ENCODE measurements at places on chromosomes 16 and 17.

DNA sequence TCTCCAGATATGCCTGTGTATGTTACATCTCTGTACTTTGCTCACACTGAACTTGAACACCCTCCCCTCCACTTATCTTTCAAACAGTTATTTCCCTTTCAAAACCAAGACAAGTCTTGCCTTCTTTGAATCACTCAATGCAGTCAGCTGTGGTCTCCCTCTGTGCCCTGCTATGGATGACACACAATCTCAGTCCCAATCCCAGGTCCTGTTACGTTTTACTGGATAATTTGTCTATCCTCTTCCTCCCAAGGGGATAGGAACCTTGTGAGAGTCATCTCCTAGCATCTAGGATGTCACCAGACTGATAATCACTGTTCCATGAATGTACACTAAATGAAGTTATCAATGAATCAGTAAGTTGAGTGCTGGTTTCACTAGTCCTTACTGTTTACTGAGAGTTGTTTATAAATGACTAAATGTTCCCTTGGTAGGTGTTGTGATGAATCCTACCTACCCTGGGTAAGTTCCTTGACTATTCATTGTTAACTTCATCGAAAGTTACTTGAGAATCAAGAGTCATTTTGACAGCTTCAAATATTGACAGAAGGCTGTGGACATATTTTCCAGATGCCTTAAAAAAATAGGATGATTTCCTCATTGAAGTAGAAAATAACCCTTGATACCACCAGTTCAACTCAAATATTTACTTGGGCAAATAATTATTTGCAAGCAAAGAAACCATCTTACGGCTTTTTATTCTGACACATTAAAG is 244.9 kb downstream of the PRKCA start:
- DNase-seq = no peak

DNA sequence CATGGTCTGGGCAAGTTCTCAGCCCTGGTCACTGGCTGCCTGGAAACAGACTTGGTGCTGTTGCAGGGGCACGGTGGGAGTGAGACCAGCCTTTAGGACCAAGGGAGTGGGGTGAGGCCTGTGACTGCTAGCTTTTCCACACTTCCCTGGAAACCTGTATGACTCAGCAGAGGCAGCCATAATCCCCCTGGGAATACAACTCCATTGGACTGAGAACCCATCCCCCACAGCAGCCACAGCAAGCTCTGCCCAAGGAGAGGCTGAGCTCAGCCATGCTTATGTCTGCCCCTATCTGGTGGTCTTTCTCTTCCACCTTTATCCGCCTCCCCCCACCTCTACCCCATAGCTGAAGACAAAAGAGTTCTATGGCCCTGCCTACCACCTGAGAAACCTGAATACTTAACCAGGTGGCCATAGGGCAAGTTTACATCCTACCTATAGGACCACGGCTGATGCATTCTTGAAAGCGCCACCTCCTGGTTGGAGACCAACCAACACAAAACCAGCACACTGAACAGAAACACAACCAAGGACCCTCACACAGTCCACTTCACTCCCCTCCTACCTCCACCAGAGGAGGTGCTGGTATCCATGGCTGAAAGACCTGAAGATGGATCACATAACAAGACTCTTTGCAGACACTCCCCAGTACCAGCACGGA is 816.2 kb upstream of the SOX9 start:
- no peak for DNase-seq

- DNase-seq = peak; percentile 98
These were observed at the start of gene NLRP1 for GRCh38 chr17:5584383-5585286. NLRP1 (minus strand) TSS chr17:5584509; CDS start chr17:5583957, 552 bp downstream.

- DNase-seq = peak; percentile 19
These were observed 43.0 kb downstream of the MYO18A start for GRCh38 chr17:29136998-29137730.

DNA sequence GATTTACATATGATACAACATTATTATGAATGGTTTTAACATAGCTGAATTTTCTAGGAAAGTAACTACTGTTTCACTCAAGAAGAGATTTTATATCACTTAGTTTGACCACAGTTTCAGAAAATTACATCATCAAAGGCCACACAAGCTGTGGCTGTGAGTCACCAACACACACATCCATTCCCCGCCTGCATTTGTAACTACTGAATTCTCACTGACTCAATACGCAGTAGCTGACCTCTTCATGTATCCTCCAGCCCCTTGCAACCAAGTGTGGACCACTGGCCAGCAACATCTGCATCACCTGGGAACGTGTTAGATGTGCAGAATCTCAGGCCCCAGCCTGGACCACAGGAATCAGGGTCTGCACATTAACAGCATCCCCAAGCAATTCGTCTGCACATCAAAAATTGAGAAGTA is 197.6 kb downstream of the XYLT1 start:
- DNase-seq = peak; percentile 39

- DNase-seq = no peak
These were observed 182.6 kb upstream of the SDK2 start for GRCh38 chr17:73826872-73827228.

DNA sequence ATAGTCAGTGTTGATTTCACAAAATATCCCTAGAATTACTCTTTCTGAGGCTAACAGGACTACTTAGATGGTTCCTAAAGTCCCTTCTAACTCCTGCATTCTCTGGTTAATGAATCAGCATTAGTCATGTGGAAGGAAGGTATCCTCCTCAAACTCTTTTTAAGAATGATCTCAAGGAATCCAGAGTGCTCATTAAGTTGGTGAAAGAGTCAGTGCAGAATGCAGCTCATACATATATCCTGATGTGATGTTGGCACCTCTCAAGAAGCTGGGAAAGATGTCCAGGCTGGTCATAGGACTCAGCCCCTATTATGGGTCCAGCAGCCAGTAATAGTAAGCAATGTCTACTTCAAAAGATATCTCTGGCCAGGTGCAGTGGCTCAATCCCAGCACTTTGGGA is 65.5 kb downstream of the PIGL start:
- DNase-seq = no peak

DNA sequence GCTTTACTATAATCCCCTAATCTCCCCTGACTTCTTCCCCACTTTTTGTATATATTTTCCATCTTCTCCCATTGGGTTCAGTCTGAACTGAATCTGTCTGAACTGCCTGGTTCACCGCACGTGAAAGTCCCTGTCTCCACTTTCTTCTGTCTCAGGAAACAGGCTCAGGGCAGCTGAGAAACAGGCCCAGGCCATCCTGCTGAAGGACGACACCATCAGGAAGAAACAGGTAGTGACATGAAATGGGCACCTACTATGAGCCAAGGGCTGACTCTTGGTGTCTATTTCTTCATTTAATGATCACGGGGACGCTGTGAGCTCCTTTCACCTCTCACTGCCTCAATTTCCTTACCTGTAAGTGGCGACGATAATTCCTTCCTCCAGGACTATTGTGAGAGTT is 90.5 kb upstream of the HSBP1 start:
- DNase-seq = no peak

GRCh38 chr16:84246679-84247077 is 6.9 kb upstream of the KCNG4 start:
- DNase-seq = no peak

DNA sequence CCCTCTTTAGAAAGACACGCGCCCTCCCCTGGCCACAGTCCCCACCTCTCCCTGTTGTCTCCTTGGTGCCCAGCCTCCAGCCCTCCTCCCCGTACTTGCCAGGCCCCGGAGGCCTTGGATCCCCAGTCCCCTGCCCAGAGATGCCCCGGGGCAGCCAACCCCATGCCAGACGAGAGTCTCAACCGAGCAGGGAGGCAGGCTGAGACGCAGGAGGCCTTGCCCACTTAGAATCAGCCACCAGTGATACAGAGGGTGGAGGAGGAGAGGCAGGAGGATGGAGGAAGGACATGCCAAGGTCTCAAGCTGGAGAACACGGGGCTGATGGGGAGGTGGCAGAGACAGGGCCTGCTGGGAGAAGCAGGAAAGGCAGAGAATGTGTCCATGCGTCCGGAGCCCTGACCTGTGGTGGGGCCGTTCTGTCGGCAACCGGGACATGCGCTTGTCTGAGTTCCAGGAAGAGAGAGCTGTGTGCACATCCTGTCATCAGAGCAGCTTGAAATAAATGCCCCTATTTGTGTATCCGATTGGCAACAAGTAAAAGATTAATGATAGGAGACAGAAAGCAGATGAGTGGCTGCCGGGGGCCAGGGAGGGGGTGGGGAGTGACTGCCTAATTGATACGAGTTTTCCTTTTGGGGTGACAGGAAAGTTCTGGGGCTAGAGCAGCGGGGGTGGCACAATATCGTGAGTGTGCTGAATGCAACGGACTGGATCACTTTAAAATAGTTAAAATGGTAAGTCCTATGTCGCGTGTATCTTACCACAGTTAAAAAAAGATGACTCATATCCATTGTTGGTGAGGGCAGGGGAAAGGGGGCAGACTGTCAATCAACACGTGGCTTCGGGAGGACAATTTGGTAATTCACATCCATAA is 44.7 kb upstream of the MEAK7 start:
- DNase-seq = peak; percentile 43

GRCh38 chr16:46859719-46860152 is 24.4 kb upstream of the GPT2 start:
- DNase-seq = no peak

DNA sequence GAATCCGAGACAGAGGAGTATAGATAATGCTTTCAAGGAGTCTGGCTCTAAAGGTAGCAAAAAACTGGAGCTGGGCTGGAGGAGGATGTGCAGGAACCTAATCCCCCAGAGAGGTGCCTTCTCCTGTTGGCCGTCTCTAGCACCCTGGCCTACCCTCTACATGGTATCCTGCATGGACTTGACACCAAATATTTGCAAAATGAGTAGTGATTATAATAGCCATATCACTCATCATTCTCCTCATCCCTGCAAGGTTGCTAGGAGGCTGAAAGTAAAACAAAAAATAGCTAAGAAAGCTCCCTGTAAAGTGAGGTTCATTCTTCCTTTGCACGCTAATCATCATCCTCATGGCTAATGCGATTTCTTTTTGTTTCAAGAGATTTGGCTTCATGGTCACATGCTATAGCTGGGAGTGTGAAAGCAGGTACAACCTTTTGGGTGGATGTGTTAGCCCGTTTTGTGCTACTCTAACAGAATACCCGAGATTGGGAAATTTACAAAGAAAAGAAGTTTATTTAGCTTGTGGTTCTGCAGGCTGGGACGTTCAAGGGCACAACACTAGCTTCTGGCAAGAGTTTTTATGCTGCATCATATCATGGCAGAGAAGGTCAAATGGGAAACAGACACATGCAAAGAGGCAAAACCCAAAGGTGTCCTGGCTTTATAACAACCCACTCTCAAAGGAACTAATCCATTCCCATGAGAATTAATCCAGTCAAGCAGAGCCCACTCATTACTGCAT is 27.1 kb upstream of the CIITA start:
- DNase-seq = no peak

GRCh38 chr17:2369039-2369438 is 31.7 kb downstream of the SGSM2 start:
- no peak for DNase-seq

- no peak for DNase-seq
These were observed 242.3 kb downstream of the SEC14L1 start for GRCh38 chr17:77382966-77383612.

DNA sequence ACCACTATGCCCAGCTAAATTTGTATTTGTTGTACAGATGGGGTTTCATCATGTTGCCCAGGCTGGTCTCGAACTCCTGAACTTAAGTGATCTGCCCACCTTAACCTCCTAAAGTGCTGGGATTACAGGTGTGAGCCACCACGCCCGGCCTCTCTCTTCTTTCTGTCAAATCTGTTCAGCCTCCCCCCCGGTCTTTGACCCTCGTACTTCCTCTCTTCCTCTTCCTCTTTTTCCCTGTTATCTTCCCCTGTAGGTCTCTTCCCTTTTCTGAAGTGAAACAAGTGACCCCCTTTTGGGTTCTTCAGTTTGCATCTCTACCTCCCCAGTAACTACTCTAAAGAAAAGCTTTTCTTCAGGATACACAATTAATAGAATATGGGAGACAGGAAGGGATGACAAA is 31.7 kb upstream of the DHX40 start:
- no peak for DNase-seq
